ENCODE measurements at places on chromosomes 16 and 17.

GRCh38 chr17:20284022-20284421 lies 183.3 kb downstream of the LGALS9B start:
- no peak for DNase-seq

DNA sequence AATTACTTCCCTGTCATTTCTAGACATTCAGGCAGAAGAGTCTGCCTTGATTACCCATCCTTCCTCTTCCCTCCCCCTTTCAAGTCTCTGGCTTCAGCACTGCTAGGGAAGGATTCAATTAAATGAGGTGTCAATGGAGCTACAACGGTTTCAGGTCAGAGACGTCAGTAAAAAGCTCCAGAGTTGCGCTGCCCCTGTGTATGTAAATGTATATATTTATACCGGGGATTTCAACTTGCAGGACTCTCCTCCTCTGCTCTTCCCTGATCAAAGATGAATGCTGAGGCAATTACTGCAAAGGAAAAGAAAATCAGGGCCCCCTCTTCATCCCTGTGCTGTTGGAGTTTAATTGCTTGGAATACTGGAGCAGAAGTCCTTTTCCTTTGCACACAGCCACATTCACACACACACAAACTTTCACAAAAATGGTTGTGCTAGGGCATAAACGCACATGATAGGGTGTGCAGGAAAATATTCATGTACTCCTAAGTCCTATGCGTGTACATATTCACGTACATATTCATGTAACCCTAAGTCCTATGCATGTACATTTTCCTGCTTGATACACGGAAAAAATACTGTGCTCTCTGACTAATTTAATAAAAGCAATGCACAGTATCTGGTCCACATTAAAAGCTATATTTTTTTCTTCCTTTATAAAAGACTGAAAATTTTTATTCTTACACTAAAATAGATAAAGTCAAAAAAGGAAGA lies 129.7 kb upstream of the PMFBP1 start:
- DNase-seq = no peak

GRCh38 chr17:80870401-80870800 lies 121.2 kb upstream of the CHMP6 start:
- peak; percentile 48 for DNase-seq

- no peak for DNase-seq
These were observed 15.6 kb downstream of the SDR42E1 start for GRCh38 chr16:81995651-81996050.

GRCh38 chr17:9346296-9346926 lies 229.2 kb downstream of the STX8 start:
- DNase-seq = peak; percentile 12

DNA sequence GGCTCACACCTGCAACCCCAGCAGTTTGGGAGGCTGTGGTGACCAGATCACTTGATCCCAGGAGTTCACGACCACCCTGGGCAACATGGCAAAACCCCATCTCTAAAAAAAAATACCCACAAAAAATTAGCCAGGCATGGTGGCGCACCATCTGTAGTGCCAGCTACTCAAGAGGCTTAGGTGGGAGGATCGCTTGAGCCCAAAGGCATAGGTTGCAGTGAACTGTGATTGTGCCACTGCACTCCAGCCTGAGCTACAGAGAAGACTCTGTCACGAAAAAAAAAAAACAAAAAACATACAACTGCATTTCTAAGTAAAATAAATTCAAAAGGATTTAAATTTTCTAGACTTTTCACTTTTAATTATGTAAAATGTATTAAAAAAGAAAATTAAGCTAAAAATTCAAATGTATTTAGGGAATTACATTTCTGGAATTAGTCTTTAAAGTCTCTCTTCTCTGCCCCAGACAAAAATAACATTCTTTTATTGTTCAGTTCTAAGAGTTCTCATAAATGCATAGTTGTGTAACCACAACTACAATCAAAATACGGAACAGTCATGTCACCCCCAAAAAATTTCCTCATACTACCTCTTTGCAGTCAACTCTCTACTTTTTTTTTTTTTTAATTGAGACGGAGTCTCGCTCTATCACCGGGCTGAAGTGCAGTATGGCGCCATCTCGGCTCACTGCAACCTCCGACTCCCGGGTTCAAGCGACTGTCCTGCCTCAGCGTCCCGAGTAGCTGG lies 14.1 kb downstream of the FAM222B start:
- DNase-seq = peak; percentile 3

DNA sequence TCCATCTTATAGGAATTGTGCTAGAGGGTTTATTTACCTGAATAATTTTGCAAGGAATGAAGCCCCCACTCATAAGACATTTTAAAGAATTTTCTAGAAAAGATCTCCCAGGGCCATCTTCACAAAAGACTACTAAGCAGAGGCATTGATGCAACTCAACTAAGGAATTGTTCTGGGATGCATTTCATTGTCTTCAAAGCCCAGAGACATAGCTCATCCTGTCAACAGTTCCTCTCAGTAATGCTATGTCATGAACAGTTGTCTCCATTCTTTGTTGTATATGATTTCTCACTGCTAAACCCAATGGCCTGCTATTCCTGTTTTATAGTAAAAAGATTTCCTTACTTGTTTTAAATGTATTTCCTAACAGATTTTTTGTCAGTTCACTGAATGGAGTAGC lies 136.8 kb upstream of the RBL2 start:
- DNase-seq = no peak

- no peak for DNase-seq
These were observed 198.9 kb downstream of the ZFHX3 start for GRCh38 chr16:72848759-72849664.

- peak; percentile 15 for DNase-seq
These were observed 21.0 kb downstream of the ACE start for GRCh38 chr17:63497708-63498483.

DNA sequence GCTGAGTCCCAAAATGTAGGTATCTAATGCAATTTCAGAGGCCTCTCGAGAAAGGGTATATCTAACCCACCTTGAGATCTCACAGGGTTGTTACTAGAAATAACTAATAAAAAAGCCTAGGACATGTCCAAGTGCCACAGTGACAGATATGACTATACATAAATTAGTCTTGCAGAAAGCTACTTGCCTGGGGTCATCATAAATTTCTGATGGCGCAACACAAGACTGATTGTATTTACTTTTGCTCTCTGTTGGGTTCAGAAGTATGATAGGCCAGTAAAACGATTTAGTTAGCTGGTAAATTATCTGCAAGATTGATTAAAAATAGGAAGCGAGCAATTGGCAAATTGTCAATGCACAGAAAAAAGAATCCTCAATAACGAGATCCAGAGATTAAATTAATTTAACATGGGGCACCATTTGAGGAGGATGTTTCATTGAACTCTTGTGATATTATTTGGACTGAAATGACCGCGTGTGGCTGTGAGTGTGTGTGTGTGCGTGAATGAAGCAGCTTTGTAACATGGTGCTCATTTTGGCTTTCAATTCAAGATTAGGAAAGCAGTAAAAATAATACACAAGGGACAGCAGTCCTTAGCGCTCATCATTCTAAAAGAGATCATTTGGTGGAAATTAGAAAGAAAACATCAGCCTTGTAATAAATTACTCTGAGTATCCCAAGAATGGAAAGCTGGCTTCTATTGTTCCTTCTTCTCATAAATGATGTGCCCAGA lies 157.4 kb upstream of the ZFHX3 start:
- no peak for DNase-seq

GRCh38 chr16:68844211-68844564 lies 857 bp downstream of the TANGO6 start:
- DNase-seq = no peak

DNA sequence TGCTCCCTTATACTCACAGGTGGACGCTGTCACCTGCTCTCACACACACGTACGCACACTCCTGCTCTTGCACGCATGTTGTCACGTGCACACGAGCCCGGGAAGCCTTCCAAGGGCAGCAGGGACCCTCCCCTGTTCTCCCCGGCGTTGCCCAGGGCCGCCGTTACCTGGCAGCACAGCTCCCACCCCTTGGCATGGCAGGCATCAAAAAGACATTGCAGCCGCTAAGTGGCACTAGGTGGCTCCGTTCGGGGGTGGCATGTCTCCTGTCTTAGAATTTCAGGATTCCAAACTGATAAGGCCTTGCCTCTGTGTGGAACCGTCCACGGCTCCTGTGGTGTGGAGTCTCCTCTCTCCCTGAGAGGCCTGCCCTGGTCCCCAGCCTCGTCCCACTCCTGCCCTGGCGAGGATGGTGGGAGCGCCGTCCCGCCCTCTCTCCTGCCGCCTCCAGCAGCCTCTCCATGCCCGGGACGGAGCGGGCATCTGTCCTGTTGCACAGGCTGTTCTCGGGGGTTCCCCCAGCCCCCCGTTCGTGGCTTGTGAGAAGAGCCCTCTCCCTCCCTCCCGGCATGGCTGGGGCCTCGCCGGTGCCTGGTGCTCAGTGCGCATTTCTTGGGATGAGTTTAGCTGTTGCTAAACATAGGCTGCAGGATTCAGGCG lies 126.7 kb upstream of the GSE1 start:
- no peak for DNase-seq

GRCh38 chr16:72785886-72786285 lies 262.0 kb downstream of the ZFHX3 start:
- no peak for DNase-seq

DNA sequence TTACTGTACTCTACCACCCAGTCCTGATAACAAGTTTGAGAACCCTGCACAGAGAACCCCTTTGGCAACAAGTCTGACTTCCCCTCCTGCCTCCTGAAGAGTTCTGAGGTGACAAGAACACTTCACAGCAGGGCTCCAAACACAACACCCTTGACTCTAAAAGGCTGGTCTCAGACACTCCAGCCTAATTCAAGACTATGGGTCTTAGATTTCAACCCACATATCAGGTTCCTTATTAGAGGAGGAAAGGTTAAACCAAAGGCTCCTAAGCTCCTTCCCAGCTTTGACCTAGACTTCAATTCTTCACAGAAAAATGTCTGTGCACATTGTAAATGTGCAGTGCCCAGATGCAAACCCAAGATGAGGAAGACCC lies 23.0 kb downstream of the RANBP10 start:
- no peak for DNase-seq

- peak; percentile 36 for DNase-seq
These were observed 30.6 kb downstream of the TMEM92 start for GRCh38 chr17:50304781-50305404.

GRCh38 chr17:78583091-78583490 lies 5.9 kb upstream of the DNAH17 start:
- DNase-seq = no peak

DNA sequence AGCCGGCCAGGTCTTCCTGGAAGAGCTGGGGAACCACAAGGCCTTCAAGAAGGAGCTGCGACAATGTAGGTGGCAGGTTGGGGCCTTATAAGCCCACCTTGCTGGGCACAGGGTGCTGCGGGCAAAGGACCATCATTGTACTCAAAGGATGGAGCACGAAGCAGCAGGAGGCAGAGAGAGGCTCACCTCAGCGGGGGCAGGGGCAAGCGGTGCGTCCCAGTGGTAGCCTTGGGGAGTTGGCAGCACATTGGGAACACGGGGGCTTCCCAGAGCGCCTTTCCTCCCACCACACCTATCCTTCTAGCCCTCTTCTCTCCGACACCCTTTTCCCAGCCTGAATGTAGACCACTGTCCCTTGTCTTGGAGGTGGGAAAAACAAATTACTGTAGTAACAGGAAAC lies 2.1 kb downstream of the CNP start:
- DNase-seq = no peak

GRCh38 chr16:68902003-68902968 lies 59.0 kb downstream of the TANGO6 start:
- DNase-seq = peak; percentile 11

GRCh38 chr17:72594248-72594647 lies 473.4 kb downstream of the SOX9 start:
- no peak for DNase-seq

GRCh38 chr16:5852151-5852550 lies 754.6 kb upstream of the EEF2KMT start:
- no peak for DNase-seq

GRCh38 chr17:18084256-18084655 lies 3.5 kb upstream of the DRG2 start:
- DNase-seq = no peak

DNA sequence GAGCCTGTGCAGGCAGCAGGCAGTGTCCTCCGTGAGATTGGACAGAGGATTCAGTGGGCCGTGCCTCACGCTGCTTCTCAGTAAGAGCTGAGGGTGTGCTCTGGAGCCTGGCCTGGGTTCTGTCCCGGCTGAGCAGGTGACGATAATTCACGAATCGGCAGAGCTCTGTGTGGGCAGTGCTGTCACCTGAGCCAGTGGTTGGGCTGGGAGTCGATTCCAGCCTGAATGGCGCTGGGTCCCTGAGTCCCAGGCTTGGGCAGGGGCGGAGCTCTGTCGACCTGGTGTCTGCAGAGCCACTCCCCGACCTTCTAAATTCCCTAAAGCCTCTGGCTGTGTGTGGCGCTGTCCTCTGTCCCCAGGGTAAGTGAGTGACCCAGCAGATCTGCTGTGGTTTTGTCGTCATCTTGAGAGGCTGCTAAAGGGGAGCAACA lies 8.4 kb downstream of the ACSF3 start:
- DNase-seq = no peak

GRCh38 chr17:4161192-4161966 lies 18.4 kb downstream of the CYB5D2 start:
- DNase-seq = no peak

- no peak for DNase-seq
These were observed 12.5 kb downstream of the EPN2 start for GRCh38 chr17:19249681-19250080.

GRCh38 chr16:12461201-12461600 lies 342.5 kb downstream of the CPPED1 start:
- DNase-seq = no peak

Measured in activated CD4-positive, alpha-beta memory T cell treated with anti-CD3 and anti-CD28 coated beads for 36 hours (primary cell).